ENCODE measurements at places on chromosomes 1 and 21.

GRCh38 chr1:203667616-203668015 lies 41.0 kb downstream of the ATP2B4 start:
- no peak for DNase-seq

DNA sequence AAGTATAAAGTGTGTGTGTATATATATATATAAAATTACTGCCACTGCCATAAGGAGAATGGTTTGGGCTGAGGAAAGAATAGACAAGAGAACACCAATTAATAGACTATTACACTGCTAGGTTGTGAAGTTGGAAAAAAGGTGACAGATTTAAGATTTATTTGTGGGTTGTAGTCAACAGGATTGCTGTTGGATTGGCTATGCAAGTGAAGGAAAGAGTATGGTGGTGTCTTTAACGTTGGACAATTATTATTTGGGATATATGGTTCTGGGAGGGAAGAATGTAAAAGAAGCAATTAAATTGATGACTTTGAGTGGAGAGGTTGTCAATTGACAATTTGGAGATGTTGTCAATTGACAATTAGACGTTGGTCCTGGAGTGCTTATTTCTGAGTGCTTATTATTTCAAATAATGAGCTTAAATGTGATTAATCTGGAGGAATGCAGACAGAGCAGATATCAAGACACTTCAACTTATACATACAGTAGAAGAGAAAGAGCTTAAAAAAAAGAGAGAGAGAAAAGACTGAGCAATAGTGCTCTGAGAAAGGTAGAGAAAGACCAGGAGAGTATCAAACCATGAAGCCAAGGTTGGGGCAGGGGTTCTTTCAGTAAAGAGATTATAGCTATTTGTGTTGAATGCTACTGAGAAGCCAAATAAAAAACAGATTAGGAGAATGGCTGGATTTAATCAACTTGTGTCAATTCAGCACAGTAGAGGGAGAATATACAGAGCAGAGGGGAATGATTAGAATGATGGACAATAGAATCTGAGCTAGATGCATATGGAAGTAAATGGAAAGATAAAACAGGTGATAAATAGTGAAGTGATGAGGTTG lies 9.7 kb downstream of the PTGS2 start:
- no peak for DNase-seq

GRCh38 chr21:40853956-40854688 lies 7.2 kb upstream of the DSCAM start:
- no peak for DNase-seq

- DNase-seq: no peak
These were observed 39.4 kb downstream of the CAPN2 start for GRCh38 chr1:223751696-223752095.

DNA sequence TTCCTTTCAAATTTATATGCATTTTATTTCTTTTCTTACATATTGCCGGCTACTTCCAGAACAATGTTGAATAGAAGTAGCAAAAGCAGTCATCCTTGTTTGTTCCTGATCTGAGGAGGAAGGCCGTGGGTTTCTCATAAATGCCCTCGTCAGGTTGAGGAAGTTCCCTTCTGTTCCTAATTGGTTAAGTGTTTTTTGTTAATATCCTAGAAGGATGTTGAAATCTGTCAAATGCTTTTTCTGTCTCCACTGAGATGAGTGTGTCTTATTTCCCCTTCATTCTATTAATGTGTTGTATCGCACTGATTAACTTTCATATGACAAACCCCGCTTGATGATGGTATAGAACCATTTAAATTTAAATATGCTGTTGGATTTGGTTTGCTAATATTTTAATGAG lies 15.4 kb downstream of the TTLL10 start:
- DNase-seq: no peak

- DNase-seq: no peak
These were observed 681.7 kb upstream of the ADAMTS5 start for GRCh38 chr21:27648560-27648959.

DNA sequence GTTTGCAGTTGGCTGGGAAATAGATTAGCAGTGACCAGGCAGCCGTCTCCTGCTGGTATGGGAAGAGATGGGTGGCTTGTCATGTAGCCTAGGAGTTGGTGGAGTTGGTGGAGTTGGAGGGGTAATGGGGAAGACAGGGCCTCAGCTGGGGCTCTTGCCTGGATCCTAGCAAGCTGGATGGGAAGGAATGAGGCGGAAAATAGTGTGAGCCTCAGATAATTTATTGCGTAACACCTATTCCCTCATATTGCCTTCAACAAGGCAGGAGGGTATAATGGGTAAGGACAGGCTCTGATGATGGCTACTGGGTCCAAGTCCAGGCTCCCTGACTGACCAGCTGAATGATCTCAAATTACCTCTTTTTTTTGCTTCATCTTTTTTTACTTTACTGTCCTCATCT lies 12.6 kb downstream of the MAP7D1 start:
- DNase-seq: no peak

DNA sequence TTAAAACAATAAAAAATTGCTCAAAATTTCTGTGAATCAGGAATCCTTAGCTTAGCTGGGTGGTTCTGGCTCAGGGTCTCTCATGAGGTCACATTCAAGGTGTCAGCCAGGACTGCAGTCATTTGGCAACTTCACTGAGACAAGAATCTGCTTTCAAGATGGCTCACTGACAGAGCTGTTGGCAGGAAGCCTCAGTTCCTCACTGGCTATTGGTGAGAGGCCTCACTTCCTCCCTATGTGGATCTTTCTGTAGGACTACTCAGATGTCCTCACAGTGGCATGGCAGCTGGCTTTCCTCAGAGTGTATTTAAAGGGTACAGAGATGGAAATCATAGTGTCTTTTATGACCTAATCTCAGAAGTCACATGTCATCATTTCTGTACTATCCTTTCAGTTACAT lies 785.7 kb downstream of the ADGRL2 start:
- no peak for DNase-seq

- DNase-seq: no peak
These were observed 5.7 kb upstream of the IFFO2 start for GRCh38 chr1:18962121-18962721.

- DNase-seq: no peak
These were observed 57.8 kb downstream of the RUNX3 start for GRCh38 chr1:24872061-24872850.

DNA sequence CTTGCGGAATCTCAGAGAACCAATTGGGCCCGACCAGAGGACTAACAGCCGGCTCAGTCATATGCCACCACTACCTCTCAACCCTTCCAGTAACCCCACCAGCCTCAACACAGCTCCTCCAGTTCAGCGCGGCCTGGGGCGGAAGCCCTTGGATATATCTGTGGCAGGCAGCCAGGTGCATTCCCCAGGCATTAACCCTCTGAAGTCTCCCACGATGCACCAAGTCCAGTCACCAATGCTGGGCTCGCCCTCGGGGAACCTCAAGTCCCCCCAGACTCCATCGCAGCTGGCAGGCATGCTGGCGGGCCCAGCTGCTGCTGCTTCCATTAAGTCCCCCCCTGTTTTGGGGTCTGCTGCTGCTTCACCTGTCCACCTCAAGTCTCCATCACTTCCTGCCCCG lies 49.8 kb downstream of the ACP6 start:
- no peak for DNase-seq

- no peak for DNase-seq
These were observed 147.1 kb downstream of the ADSS2 start for GRCh38 chr1:244304656-244305055.

- DNase-seq: no peak
These were observed 201.7 kb downstream of the TM2D1 start for GRCh38 chr1:61523229-61523628.

DNA sequence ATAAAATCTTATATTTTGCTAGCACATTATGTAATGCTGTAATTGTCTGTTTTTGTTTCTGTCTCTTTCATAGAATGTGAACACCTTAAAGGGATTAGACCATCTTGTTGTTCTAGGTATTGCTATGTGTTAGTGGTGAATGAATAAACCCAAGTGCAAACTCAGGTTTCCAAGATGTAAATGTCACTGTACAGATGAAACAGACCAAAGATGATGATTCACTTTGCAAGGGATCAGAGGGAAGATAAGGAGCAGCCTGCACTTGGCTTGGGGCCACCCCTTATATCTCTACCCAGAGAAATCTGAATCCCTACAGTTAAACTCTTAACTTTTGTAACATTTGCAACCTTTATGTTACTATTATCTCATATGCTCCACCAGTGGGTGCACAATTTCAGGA lies 25.4 kb downstream of the UROD start:
- DNase-seq: no peak

DNA sequence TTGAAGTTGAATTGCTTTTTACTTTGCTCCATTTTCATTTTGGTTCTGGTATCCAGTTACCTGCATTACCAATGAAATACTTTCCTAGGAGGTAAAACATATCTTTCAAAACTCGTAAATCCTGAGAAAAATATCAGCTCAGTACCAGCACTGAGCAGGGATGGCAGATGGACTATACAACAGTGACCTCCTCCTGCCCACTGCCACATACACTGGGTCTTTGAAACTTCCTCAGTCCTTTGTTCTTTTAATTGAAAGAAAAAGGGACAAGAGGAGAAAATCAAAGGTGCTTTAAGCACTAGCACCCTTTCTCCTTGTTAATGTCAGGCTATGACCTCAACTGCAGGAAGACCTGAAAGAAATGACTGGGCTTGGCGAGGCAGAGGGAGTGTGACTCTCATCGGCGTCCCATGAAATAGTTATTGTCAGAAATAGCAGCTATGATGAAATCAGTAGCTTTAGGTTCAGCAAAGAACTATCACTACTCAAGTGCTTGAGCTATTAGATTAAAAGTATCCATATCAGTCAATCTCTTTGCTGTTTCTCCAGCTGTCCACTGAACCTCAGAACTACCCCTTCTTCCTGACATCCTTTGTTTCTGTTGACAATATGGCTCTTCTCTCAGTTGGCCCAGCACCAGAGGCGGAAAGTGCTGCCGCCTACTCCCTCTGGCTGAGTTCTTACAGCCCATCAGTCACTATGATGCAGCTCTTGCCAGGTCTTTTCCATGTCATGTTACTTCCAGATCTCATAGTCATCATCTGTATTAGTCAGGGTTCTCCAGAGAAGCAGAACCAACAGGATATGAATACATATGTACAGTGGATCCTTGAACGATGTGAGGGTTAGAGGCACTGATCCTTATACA lies 207.0 kb upstream of the MAP1LC3C start:
- no peak for DNase-seq

DNA sequence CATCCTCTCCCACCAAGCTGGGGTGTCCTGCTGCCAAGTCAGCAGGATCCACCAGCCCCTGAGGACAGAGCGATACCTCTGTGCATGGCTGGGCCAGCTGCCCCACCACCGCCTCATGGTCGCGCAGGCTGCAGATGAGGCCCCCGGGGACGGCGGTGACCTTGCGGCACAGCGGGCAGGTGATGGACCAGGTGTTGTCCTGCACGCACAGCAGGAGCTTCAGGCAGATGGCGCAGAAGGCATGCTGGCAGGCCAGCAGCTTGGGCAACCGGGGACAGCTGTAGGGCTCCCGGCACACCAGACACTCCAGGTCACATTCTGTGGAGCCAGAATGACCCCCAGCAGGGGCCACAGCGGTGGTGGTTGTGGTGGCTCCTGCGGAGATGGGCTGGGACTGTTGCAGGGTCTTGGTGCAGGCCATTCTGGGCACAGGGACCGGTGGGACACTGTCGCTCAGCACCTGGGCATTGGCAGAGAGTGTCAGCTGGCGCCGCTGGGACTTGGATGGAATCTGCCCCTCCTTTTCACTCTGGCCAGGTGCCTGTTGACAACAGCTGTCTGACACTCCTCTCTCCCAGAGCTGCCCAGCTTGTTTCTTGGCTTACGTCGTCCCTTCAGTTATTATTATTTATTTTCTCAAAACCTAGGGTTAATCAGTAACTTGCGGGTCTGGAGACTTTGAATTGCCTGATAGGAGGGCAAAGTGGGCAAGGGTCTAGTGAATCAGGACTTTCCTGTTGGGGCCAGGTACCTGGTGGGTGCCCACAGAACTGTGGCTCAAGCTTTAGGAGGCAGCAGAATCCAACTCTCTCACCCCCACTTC lies at the start of gene RNF186:
RNF186 (minus strand) TSS at position 603 of the 823 bp plus-strand sequence; CDS start at position 421, 182 bp downstream.
- DNase-seq: no peak

GRCh38 chr1:230828421-230828820 lies 39.9 kb downstream of the C1orf198 start:
- no peak for DNase-seq

DNA sequence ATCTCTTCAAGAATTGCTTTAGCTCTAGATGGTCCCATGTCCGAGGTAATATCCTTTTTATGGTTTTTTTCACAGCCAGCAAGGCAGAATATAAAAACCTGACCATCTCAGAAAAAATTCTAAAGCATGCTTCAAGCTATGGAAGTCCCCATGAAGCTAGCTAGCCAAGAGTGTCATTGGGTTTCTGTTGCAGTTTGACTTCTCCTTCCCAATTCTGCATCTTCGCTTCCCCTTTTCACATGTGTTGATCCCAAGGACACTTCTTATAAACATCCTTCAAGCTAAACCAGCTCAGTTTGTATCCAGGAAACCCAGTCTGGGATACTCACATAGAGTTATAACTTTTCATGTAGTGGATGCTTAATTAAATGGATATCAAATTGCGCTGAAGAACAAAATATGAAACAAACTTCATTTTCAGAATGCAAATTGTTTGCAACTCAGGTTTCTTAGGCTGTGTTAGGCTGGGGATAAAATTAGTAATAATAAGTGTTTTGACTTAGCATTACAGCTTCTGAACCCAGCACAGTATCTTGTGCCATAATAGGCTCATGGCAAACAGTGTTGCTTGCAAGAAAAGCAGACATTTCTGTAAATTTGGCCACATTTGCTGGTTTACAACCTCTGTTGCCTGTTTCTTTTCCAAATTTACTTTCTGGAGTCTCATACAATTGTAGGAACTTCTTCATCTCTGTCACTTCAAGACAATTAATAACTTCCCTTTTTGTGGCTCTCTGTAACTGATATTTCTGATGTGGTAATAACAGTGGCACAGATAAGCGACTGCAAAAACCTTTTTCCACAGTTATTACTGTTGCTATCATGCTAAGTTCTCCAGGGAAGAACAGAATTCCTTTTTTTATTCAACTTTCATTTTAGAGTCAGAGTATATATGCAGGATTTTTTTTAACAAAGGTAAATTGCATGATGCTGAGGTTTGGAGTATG lies 53.2 kb downstream of the NCAM2 start:
- no peak for DNase-seq

DNA sequence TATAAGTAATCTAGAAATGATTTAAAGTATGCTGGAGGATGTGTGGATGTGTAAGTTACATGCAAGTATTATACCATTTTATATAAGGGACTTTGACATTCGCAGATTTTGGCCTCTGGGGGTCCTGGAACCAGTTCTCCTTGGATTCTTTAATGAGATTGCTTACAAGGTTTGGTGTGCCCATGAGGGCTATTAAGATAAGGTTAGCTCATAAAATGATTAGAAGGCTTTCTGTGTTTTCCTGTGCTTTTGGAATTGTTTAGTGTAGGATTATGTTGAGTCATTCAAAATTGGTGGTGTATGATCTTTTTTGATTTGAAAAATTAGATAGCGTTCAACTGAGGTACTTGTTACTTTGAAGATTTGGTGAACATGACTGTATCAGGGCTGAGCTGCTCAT lies 5.6 kb downstream of the USP25 start:
- no peak for DNase-seq

- no peak for DNase-seq
These were observed 36.1 kb upstream of the IVNS1ABP start for GRCh38 chr1:185353124-185353523.

GRCh38 chr1:34590211-34590623 lies 164.6 kb upstream of the GJB5 start:
- DNase-seq: no peak

GRCh38 chr1:18201997-18202719 lies 94.6 kb downstream of the IGSF21 start:
- no peak for DNase-seq

Measured in neural crest cell (in vitro differentiated cells).